ENCODE measurements at places on chromosomes 4 and X.

DNA sequence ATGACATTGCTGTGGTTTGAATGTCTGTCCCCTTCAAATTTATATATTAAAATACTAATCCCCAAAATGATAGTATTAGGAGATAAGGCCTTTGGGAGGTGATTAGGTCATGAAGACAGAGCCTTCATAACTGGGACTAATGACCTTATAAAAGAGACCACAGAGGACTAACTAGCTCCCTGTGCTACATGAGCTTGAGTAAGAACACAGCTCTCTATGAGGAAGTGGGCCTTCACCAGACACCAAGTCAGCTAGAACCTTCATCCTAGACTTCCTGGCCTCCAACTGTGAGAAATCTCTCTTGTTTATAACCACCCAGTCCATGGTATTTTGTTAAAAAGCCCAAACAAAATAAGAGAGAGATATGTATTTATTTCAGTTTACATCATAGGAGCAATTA, 242.2 kb upstream of the CTSO start:
- DNase-seq = no peak

DNA sequence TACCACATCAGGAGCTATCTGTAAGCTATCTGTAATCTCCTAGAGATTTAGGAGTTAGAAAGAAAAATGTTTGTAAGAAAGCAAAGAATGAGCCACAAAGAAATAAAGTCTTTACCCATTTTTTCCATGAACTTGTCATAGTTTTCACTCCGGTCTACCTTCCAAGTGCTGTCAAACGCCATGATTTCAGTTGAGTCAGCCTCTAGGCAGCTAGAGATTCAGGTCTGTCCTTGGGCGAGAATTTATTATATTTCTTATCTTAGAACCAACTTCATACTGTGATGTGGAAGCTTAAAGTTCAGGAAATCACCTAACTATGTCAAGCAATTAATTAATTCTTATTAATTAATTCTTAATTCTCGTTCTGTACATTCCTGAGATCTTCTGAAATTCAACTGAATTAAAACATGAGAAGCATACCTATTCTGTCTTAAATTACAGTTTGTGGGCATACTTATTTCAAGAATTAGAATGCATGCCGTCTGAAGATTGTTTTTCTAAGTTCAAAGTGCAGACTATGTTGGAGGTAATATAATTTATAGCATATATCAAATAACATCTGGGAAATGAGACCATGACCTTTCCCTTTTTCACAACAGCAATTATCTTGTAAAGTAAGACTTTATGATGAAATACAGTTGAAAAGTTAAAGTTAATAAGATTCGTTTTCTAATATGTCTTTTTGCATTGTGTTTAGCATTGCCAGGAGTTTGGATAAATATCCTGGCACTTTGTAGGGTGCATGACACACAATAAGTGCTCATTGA, at the start of gene FABP2:
Gene FABP2, minus strand, starts transcription at position 218 of the 767 bp plus-strand sequence. Its CDS starts 36 bp downstream, at position 182.
- no peak for DNase-seq

- DNase-seq = peak; percentile 21
Measured at GRCh38 chr4:179145746-179146525, 1703.7 kb upstream of the AGA start.

DNA sequence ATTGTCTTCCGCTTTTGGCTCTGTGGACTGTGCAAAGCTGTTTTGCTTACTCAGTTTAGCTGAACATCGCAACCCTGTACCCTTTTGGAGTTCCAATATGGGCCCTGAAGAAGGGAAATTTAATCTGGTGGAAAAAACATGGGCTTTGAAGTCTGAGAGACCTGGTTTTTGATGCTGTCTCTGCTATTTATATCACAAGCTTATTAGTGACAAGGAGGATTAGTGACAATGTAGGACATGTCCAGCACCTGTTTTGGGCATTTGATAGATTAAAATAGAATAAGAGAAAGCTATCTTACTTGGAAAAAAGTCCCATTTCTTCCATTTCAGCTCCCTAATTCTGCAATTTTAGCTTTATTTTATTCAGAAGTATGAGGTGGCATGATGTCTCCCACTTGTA, 417.3 kb downstream of the SPRY1 start:
- DNase-seq = no peak

- peak; percentile 24 for DNase-seq
Measured at GRCh38 chr4:184648313-184649025, 778 bp downstream of the CASP3 start.

GRCh38 chr4:155539746-155540145, 126.9 kb upstream of the GUCY1A1 start:
- DNase-seq = no peak

DNA sequence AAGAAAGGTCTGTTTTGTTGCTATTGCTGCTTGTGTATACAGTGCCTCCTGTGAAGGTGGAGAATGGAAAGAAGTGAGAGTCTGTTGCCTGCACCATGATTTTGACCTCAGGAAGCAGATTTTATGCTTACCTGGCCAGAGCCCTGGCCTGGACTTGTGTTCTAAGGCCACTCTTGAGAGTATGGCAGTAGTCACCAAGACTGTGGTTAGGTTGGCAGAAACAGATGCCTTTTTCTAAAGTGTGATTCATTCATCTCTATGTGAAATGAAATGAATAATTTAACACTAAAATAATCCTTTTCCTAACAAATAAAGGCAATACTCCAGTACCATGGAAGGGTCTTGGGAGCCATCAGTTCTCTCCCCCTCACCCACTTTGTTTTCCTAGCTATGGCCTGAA, 161.8 kb downstream of the DCLK2 start:
- DNase-seq = no peak

- DNase-seq = no peak
Measured at GRCh38 chr4:24965627-24966026, 52.8 kb upstream of the CCDC149 start.

DNA sequence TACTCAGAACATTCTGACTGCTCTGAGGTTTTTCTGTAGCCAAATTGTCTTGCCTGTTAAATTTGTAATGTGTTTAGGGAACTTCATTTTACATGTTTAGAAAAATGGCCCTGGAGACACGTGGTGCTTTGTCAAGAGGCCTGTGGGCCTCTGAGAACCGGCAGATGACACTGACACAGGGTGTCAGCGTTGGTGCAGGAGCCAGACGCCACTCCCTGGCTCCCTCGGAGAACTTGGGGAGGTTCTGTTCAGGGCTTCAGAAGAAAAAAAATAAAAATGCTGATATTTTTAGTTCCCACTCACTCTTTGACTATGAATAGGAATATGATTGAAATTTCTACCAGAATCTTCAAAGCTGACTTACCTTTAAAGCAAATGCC, 190.9 kb upstream of the GATB start:
- DNase-seq = no peak

- peak; percentile 65 for DNase-seq
Measured at GRCh38 chr4:145414841-145415240, 66.8 kb upstream of the SMAD1 start.

DNA sequence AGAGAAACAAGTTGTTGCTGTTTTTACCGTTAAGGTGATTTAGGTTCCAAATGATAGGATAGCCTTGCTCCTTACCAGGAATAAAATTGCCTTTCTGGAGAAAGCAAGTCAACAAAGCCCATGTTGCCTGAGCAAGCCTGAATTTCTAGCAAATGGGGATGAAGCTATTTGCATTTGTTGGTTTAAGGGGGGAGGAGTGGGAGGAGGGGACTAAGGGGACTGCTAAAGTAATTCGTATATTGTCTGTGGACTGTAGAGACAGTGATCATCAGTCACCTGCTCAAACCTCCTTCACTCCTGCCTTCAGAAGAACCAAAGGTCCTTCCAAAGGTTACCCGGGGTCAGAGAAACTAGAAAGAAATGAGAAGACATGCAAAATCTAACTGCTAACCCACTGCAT, 65.8 kb downstream of the SCML2 start:
- DNase-seq = no peak

DNA sequence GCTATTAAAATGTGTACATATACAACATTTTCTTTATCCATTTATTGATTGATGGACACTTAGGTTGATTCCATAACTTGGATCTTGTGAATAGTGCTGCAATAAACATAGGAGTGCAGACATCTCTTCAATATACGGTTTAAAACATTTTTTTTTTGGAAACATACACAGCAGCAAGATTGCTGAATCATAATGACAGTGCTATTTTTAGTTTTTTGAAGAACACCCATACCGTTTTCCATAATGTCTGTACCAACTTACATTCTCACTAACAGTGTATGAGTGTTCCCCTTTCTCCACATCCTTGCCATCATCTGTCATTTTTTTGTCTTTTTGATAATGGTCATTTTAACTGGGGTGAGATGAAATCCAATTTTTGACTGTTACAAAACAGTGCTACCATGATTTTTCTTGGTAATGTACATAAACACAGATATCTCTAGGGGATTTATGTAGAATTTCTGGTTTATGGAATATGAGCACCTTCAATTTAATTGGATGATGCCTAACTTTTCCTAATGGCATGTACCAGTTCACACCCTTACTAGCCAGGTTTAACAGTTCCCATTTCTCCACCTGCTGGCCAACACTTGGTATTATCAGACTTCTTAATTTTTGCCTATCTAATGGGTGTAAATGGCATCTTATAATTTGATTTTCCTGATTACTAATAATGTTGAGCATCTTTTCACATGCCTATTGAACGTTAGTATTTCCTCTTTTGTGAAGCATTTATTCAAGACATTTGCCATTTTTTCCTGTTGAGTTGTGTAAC, 21.0 kb upstream of the TMSB15B start:
- peak; percentile 13 for DNase-seq

DNA sequence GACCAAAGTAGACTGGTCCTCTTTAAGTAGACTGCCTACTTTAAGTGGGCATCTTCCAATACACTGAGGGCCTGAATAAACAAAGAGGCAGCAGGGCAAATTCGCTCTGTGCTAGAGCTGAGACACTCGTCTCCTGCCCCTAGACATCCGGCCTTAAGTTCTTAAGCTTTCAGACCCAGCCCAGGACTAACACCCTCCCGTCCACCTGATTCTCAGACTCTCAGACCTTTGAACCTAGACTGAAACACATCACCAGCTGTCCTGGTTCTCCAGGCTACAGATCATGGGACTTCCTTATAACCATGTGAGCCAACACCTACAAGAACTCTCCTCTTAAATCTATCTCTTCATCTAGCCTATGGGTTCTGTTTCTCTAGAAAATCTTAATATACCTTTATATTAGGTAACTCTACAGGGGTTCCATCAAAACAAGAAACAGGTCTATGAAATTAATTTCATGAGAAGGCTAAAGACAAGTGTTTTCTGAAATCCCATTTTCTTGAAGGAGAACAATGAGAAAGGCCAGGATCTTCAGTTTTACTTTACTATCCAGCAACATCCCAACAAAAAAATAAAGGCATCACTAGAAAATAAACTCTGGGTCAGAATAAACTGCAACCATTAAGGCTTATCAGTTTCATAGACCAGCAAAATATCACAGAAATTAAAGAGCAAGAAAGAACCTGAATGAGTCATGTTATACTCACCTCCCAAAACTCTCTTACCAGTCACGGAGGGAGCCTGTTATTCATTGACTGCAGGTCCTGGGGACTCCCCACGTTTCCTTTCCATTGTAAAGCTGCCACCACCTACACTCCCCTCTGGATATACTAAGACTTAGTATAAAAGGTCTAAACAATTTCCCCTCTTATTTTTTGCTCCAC, 14.8 kb downstream of the ADGRA3 start:
- no peak for DNase-seq

- DNase-seq = no peak
Measured at GRCh38 chrX:37830371-37830770, 17.0 kb downstream of the DYNLT3 start.

DNA sequence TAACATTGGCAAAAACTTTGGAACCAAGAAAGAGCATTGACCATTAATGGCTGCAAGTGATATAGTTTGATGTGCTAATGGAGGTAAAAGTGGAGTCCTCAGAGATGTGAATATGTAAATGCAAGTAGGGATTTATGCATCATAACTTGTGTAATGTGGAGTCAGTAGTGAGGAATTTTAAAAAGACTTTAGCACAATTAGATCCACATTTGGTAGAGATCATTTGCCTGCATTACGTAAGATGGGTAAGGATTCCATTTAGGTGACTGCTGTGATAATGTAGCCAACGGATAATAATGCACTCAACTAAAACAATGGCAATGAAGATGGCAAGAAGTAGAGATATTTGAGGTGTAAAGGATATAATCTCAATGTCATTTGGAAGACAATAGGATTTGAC, 1128.4 kb downstream of the ADGRL3 start:
- DNase-seq = peak; percentile 3

- no peak for DNase-seq
Measured at GRCh38 chrX:13805241-13805640, 11.7 kb downstream of the GPM6B start.

DNA sequence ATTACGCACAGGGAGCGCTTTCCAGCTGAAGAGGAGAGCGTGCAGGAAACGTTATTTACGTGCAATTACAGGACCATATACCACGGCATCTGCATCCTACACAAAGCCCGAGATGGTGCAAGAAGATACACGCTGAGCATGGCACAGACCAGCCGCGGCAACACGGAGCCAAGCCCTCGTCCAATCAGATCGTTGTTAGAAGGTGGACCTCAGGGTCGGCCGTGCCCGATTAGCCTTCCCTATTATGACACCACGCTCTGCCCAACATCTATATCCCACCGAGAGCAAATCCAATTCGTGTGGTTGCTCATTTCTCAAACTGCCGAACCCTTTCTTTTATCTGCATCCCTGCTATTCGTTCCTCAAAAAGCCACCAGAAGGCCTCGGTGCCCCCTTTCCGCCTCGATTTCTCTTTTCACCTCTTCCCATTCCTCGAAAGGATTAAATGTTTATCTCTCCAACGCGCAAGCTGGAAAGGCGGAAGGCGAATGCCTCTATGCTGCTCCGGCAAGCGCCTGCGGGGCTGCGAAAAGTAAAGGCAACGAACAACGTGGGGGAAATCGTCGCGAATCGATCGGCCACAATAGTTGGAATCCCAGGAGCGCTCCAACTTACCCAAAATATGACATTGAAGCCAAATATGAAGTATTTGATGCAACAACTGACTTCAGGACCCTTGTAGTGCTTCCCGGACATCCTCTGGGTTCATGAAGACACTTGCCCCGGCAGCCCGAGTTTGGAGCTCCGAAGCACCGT, 702 bp downstream of the TSPAN5 start:
- peak; percentile 85 for DNase-seq

- no peak for DNase-seq
Measured at GRCh38 chrX:117972711-117973109, 143.9 kb downstream of the KLHL13 start.

DNA sequence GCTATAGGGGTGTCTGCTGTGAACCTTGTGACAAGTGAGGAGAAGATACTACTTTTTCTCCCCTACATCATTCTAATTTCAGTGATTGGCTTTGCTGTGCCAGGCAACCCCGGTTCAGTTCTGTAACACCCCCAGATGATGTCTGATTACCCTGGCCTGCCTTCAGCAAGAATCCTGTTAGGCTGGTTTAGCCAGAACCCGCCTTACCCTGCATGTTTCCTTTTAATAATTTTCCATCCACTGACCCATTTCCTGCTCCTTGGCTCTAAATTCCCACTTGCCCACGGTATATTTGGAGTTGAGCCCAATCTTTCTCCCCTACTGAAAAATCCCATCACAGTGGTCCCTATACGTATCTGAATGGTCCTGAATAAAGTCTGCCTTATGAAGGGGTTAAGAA, 46.5 kb upstream of the HPSE start:
- DNase-seq = no peak

DNA sequence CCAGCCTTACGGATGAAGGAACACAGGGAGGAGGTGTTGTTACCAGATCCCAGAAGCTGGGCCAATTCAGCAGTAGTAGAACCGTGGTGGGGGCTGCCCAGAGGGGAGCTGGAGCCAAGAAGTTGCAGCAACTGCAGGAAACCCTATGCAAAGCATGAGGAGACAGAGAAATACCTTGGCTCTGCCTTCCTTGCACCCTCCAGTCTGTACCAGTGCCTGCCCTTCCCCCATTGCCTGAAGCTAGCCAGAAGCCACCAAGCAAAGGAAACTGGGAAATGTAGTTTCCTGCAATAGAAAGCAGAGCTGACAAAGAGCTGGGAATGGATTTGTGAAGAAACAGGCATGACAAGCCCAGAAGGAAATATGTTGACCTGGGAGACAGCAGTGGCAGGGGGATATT, 108.7 kb upstream of the FUNDC1 start:
- DNase-seq = no peak
